Activated CD4-positive, alpha-beta T cell treated with anti-CD3 and anti-CD28 coated beads, Interleukin-2, amount 10 ng/mL, durations not matched to agents 24 days and 14 days (primary cell): ENCODE measurements at places on chromosomes 11 and 22.
A peak's percentile ranks its signal among the peaks of the same experiment; 100 is the strongest.

DNA sequence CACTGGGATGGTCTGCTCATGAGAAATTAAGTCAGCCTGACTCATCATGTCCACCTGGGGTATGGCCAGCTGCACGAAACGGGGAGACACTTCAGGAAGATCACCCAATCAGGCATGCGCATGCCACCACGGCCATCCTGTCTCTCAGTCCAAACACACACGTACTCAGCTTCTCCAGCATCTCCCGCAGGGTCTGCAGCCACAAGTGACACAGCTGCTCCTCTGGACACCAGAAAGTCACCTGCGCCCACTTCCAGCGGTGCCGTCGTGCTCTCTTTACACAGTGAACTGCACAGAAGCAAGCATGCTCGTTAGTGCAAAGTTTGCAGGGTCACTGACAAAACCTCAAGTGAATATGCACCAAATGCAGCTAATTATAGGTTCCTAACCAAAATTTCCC is 18.1 kb downstream of the CERK start:
- DNase-seq, result no peak

- no peak for DNase-seq
Observed at GRCh38 chr11:72743321-72744221, 8.6 kb downstream of the ARAP1 start.

DNA sequence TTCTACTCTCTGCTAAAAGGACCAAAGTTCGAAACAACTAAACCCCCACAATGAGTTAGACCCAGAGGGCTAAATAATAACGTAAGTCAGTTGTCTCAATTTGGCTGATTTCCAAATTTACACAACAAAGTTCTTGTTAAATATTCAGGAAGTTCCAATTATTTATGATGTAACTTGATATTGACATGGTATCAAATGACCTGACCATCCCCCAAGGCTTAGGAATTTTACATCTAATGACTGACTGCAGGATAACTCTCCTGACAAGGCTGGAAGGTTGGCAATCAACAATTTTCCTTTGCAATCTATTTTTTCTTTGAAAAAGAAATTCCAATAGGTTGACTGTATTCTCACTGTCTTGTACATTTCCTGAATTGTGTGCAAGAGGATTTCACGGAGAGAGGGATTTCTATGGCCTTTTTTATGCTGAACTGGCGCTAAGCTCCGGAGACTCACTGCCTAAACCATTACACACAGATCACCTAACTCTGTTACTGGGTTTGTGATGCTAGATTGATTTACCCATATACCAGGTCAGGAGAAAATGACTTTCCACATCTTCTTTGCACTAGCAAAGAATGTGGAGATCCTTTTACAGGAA is 9.6 kb upstream of the CDON start:
- no peak for DNase-seq

GRCh38 chr11:27319072-27319471 is 43.9 kb downstream of the CCDC34 start:
- no peak for DNase-seq

DNA sequence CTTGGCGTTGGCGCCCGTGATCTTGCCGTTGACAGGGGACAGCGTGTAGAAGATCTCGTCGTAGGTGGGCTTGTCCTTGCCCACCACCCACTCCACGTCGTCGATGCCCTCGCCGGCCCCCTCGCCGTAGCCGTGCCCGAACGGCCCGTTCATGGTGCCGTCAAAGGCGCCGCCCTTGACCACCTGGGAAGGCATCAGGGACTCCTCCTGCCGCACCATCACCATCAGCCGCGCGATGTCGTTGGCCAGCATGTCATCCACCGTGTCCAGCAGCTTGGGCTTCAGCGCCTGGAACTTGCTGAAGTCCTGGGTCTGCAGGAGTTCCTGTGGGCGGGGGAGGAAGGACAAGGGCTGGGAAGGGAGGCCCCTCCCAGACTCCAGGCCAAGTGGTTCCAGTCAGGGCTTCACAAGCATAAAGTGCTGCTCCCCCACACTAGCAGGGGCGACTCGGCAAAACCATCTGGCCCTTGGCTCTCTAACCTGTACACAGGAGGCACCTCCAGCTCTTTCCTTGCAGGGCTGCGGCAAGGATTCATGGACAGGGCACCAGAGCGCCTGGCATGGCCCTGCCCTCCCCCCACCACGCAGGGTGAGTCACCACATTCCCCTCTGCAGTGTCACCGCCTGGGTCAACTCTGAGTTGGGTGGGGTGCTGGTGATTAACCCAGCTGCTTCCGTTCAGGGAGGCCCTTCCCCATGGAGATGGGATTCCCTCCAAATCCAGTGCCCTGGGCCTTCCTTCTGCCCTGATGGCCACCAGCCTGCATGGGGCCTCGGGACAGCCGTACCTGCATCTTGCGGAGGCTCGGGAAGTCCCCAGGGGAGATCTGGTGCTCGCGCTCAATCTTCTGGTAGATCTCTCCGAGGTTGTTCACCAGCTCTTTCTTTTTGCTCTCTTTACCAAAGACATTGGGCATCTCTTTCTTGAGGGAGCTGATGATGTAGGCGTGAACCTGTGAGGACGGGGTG is 10.4 kb upstream of the CDC42BPG start:
- DNase-seq, result no peak

DNA sequence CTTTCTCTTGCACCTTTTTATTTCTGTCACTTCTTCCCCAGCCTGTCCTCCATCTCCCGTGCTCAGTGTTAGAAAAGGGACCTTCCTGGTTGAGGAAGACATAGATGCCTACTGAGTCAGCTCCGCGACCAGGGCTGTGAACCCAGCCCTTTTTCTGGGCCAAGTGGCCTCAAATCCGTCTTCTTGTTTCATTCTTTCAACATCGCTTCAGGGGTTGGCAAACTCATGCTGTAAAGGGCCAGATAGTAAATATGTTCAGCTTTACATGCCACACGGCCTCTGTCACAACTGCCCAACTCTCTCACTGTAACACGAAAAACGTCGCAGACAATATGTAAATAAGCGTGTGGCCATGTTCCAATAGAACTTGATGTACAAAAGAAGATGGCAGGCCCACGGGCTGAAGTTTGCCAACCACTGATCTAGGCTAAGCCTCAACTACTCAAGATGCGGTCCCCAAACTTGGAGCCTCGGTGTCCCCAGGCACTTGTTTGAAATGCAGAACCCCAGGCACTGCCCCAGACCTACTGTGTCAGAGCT is 338.4 kb downstream of the MN1 start:
- no peak for DNase-seq

GRCh38 chr11:17765356-17766072 is 30.9 kb downstream of the KCNC1 start:
- DNase-seq, result no peak

GRCh38 chr22:25701056-25701780 is 40.8 kb upstream of the MYO18B start:
- DNase-seq, result peak; percentile 56

DNA sequence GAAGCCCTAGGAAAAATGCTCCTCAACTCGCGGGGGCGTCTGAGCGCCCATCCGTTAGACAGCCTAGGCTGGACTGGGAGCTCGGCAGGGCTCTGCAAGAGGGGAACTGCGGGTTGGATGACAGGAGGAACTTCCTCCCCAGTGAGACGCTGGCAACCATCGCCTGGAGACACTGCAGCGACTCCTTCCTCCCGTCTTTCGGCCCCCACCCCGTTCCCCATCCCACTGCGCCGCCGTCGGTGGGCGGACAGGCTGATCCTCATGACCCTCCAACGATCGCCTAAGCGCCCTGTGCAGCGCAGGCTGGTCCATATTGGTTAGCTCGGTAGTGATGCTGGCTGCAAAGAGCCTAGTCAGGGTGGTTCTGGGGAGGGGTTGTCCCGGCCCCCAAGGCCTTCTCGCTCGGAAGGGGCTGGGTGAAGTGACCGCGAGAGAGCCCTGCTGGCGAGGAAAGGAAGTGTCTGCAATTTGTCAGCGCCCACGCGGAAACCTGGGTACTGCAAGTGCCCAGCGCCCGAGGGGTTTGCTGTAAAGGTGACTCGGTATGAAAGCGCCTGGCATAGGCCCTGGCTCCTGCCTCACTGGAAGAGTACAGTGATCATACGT is 638 bp downstream of the NRGN start:
- DNase-seq, result peak; percentile 83

GRCh38 chr11:96817482-96818399 is 427.9 kb downstream of the JRKL start:
- DNase-seq, result no peak

- no peak for DNase-seq
Observed at GRCh38 chr11:94557421-94557820, 9.7 kb upstream of the PIWIL4 start.

GRCh38 chr11:46363455-46364005 is 16.3 kb downstream of the DGKZ start:
- no peak for DNase-seq

- DNase-seq, result no peak
Observed at GRCh38 chr11:109304159-109304558, 117.8 kb upstream of the C11orf87 start.

DNA sequence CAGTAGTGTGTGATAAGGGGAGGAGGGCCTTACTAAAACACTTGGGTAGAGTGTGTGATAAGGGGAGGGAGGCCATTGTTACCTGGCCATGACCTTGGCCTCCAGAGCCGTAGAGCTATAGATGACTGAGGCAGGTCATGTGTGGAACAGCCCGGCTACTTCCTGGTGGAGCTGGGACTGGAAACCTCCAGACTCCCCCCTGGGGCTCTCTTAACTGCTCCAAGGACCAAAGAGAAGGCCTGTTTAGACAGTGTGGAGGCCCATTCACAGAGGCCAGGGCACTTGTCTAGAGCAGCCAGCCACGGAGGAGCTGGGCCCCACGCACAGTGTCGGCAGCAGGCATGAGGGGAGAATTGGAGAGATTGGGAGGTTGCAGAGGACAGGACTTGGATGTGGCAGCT is 12.5 kb upstream of the MICALL1 start:
- DNase-seq, result no peak

DNA sequence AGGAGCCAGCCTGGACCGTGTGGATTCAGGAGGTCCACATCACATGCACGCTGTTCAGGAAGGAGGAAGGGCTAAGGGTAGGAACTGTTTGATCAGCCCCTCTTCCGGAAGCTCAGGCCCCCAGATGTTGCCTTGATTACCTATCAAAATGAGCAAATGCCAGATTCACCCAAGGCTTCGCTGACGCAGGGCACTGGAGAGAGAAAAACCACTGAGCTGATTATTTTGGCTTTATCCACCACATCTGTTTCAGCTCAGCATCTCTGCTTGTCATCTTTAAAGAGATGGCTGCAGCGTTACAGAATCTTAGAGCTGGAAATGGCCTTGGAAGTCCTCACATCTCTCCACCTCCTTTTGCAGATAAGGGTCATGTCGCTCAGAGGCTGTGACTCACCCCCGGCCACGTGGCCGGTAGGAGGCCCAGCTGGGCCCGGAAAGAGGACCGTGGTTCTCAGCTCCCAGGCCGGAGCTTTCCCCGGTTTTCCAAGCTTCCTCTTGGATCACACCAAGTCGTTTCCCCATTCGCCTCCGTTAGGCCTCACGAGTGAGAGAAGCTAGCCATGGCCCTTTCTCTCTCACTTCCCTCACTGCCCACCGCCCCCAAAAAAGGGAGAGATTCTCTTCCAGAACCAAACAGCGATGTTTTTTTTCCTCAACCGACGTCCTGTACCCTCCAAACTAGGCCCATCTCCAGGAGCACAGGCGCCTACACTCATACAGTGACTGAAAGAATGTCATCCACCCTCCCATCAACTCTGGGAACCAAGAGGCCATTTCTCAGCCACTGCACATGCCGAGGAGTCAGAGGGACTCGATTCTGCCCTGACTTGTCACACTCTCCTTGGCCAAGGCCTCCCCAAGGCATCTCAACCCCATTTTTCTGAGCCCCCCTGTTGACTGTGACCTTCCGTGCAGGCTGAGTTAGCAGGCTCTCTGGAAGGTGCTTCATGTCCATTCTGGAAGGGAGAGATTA is 37.6 kb downstream of the LIF start:
- DNase-seq, result no peak

DNA sequence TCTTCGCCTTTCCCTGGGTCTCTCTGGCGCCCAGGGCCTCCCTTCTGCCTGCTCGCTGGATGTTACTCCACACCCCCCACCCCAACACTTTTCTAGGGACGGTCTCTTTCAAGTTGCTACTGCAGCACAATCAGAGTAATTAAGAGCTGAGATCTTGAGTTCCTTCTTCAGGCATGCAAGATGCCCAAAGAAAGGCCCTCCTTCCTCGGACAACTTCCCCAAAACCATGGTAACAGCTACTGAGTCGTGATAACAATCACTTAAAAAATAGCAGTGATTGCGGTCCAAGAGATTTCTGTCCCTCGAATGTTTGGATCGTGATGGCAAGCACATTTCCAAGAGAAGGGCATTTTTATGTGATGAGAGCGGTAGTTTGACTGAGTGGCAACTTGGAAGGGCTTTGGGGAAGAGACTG is 638 bp upstream of the TENM4 start:
- no peak for DNase-seq

GRCh38 chr22:27329131-27329850 is 472.3 kb downstream of the MN1 start:
- DNase-seq, result no peak

DNA sequence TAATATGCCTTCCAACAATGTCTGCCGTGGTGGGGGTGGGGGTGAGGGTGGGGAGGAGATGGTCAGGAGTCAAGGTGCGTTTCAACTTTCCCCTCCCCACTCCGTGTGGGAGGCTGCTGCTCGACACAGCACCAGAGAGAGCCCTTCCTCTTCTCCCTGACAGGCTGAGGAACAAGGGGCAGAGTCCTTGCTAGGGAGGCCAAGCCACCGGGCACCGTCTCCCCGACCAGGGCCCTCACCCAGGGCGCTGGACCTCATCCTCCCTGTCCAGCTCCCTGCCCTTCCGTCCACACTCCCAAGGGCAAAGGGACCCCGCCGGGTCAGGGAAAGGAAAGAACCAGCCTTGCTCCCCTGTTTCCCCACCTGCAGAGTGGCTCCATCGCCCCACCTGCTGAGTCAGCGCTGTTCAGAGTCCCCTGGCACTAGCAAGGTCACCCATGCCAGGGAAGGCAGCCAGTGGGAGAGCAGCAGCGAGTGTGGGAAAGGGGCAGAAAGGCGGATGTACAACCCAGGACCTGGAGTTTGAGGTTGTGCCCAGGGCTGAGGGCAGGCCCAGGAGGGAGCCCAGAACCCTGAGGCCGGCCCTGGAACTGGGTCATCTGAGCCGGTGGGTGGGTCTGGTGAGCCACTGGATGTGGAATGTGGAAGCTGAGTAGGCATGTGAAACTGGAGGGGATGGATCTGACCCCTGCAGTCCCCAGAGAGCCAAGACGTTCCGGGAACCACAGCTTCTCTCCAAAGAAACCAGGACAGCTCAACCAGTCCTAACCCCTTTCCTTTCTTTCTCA is 47.2 kb downstream of the BUD13 start:
- no peak for DNase-seq
